ENCODE measurements at places on chromosomes 1 and 21.
A peak's percentile ranks its signal among the peaks of the same experiment; 100 is the strongest.

- DNase-seq: peak; percentile 9
Measured at GRCh38 chr1:235017191-235017590, 111.4 kb downstream of the TOMM20 start.

GRCh38 chr1:192545896-192546521, 29.6 kb upstream of the RGS1 start:
- no peak for DNase-seq

DNA sequence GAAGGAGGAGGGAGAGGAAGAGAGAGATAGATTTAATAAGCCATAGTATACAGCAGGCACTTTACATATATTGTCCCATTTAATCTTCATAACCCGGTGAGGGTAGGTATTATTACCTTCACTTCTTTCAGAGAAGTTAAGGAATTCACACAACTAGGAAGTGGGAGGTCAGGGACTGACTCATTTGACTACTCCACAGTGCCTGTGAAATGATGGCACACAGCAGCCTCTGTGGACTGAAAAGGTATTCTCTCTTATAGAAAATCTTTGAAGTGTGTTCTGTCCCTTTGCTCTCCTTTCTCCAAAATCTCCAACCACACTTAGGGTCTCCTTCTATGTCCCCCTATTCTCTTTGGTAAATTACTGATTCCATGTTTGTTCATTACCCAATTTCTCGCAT, 23.9 kb downstream of the PALMD start:
- DNase-seq: no peak

DNA sequence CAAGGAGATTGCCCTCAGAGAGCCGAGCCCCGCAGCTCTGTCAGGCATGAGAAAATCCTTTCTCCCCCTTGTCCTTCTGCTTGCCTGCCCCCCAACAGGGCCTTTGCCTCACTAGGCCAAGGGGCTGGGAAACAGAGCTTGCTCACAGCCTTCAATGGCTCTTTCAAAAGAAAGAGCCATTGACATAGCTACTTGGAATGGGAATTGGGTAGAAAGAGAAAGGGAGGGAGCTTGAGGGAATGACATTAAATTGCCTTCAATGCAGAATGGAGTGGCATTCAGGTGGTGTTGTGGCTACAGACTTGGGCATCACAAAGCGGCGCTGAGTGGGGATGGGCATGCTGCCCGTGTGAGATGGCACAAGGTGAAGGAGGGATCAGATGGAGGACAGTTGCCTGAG, 13.2 kb downstream of the SYT11 start:
- no peak for DNase-seq
